ENCODE measurements at places on chromosomes 4 and X. TPM values are rescaled to one million over a fixed set of nuclear protein-coding genes. Genes with fewer than 3 reads are reported as not detected.

DNA sequence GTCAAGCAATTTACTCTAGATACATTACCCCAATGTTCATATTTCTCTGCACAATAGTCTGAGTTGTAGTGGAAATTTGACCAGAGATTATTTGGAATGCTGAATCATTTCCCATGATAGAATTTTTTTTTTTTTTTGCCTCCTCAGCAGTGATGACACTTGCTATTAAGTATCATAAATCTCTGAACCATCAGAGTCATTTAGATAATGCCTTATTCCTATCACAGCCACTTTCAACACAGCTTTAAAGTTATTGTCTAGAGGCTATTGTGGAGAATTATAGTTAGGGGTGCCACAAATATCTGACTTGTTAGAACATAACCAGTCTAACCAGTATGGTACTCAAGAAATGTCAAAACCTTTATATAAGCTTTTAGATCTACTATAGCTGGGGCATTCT is 79.8 kb downstream of the LCORL start:
- DNase-seq, result no peak

The ARX gene
- 0.76 TPM for polyA plus RNA-seq

DNA sequence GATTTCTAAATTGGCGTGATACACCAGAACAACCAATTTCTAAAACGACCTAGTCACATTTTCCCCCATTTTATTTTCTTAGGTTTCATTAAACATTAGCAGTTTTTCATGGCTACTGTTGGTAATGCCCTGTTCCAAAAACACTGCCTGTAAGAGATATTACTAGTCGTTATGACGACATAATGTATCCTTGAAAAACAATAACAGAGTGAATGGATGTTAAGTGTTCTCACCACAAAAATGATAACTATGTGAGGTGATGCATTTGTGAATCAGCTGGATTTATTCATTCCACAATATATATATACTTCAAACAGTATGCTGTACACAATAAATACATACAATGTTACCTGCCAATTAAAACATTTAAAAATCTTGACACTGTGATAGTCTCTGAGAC is 1147.6 kb upstream of the PCDH10 start:
- no peak for DNase-seq

The SMIM31 gene
- polyA plus RNA-seq, result 1.6 TPM

DNA sequence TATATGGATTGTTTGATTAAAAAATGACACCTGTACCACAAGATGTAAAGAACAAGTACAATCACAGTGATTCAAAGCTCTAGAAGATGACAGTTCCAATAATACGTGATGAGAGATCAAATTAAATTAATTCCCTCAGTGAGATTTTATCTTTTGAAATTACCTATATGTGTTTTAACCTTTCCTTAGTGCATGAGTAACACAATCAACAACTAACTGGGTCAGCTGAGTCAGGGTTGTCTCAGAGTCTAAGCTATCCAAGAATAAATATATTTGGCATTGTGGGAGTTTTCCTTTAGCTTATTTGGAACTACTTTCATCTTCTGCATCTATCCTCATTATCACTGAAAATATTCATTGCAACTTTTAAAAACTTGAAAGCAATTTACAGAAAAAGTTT is 162.8 kb downstream of the WDFY3 start:
- no peak for DNase-seq

- no peak for DNase-seq
Measured at GRCh38 chr4:89142691-89143669, 31.6 kb downstream of the TIGD2 start.

The SGMS2 gene
- polyA plus RNA-seq, result 4.3 TPM

The CMC4 gene
- polyA plus RNA-seq, result 22.1 TPM

- DNase-seq, result no peak
Measured at GRCh38 chrX:103927030-103927429, 35.4 kb upstream of the TMSB15B start.

DNA sequence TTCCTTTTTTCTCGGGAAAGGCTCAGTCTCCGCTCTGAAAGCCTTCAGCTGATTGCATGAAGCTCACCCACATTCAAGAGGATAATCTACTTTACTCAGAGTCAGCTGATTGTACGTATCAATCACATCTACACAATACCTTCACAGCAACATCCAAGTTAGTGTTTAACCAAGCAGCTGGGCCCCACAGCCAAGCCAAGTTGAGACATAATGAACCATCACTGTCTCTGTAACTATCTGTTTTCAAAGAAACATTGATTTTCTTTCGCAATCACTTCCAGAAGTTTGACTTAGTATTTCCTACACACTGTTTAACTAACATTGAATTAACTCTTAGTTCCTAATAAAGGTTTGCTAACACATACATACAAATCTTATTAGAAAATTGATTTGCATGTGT is 40.3 kb downstream of the RWDD4 start:
- no peak for DNase-seq

DNA sequence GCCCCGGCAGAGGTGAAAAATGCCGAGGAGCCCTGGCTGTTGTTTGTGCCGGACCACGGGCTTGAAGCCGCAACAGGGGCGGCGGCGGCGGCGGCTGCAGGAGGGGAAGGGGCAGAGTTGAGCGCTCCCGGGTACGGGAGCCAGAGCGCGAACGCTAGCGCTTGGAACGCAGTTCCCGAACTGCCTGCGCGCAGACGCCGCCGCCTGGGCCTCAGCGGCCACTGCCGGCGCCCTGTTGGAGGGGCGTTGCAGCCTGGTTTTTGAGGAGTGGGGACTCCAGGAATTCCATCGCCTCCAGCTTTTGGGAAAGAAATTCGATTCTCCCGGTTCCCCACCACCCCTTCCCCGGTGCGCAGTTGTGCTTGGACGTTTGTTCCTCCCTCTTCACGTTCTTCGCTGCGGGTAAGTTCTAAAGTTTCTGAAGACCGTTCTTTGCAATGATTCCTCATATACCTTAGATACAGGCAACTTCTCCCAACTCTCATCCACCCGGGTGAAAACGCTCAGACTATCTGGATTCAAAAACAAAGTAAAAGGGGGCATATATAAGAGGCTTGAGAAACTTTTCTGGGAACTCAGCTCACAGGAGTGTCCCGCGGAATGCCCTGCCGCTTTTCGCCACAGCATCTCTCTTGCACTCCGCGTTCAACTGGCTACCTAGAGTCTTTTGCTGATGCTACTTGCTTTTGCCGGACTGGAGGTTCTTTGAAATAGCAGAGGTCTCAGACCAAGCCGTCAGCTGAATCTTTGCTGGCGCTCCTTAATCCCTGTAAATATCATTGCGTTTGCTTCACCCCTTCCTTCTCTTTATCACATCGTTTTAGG is 1.0 kb downstream of the FAT4 start:
- DNase-seq, result peak; percentile 31

- DNase-seq, result no peak
Measured at GRCh38 chrX:153688071-153688470, 345 bp downstream of the SLC6A8 start.

The TRO gene
- polyA plus RNA-seq, result 5.0 TPM

GRCh38 chrX:100085846-100086245 is 324.2 kb downstream of the PCDH19 start:
- DNase-seq, result no peak

The EGF gene
- polyA plus RNA-seq, result 0.20 TPM

The GLOD5 gene
- 1.7 TPM for polyA plus RNA-seq

DNA sequence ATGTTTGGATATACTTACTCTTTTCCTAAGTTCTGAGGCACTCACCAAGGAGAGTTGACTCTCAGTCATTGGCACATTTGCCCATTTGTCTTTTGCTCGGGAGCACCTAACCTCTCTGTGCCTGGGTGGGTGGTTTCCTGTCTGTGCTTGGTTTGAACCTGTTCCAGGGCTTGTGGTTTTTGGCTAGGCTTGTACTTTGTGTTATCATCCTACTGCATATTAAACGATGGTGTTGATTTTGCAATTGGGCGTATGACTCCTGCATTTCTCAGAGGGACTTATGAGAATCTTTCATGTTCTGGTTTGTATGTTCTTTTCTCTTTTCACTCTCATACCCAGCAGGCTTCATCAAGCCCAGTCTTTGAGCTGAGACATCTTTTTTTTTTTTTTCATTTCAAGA is 161.7 kb downstream of the BTC start:
- peak; percentile 25 for DNase-seq

The GRPR gene
- not detected for polyA plus RNA-seq

- no peak for DNase-seq
Measured at GRCh38 chr4:183936047-183936446, 30.9 kb downstream of the STOX2 start.

- DNase-seq, result no peak
Measured at GRCh38 chrX:84205276-84205675, 17.3 kb upstream of the RPS6KA6 start.

- DNase-seq, result no peak
Measured at GRCh38 chr4:47617607-47618006, 132.5 kb downstream of the ATP10D start.

DNA sequence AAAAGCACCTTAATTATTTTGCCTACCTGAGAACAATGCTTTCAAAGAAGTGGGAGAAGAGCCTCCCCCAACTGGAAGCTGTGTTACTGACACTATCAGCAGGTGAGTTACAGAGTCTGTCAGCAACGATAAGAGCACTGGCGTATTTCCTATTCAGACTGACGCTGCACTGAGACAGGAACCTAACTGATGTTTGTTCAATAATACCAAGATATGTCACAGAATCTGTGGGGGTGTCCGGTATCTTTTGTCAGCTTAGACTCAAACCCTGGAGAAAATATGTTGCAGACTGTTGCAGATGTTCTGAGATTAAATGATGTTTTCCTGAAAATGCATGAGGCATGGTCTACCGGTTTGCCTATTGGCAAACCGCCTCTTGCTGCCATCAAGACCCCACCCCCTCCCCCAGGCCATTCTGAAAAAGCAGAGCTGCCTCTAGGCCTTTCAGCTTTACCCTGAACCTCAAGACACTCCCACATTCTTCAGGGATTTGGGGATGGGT is 115.2 kb upstream of the KIT start:
- no peak for DNase-seq

The HDX gene
- 0.19 TPM for polyA plus RNA-seq

DNA sequence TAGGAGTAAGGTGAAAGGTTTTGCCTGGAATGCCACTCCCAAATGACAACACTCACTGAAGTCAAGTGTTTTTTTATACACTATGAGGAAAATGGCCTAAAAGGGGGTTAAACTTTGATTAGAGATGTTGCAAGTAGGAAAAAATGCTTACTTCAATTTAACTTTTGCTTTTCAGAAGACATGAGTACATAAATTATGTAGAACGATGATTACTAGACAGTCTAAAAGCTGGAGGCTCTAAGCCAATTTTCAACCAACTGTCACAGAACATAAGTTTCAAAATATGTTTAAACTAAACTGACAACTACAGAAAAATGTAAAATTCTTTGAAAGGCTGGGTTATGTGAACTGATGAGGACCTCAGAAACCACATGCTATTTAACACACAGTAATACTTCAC is 83.4 kb downstream of the SHISA3 start:
- no peak for DNase-seq

The FGB gene
- not detected for polyA plus RNA-seq

- DNase-seq, result no peak
Measured at GRCh38 chrX:68086709-68087108, 346.6 kb downstream of the OPHN1 start.

GRCh38 chr4:26648260-26648659 is 64.4 kb downstream of the TBC1D19 start:
- no peak for DNase-seq

DNA sequence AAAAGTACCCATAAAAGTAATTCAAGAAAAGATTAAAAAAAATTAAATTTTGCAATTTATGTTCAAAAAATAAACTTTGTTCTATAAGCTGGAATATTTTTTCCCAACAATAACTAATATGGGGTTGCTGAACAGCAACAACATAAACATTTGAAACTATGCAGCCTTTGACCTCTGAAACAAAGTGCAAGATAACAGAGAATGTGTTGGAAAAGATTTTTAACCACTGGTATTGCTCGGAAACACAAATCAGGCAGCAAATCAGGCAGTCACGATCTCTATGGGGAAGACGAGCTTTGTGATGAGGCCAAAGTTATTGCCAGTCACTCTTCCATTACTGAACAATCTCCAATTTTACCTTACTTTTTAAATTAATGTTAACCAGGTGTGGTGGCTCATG is 332.1 kb downstream of the PABPC4L start:
- DNase-seq, result no peak

- peak; percentile 47 for DNase-seq
Measured at GRCh38 chr4:40283968-40284367, 51.2 kb upstream of the CHRNA9 start.

- no peak for DNase-seq
Measured at GRCh38 chr4:3736290-3736689, 29.9 kb upstream of the ADRA2C start.

DNA sequence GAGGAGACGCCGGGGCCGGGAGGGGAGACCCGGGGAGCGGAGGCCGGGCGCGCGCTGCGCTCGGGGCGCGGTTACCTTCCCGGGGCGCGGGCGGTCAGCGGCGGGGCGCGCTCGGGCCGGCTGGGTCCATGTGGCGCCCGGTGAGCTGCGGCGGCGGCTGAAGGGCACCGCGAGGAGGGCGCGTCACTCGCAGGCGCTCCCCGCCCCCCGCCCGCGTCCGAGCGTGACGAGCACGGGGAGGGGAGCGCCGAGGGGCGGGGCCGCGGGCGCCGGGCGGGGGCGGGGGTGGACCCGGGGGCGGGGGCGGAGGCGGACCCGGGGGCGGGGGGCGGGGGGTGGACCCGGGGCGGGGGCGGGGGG is at the start of gene CPLX1:
Gene CPLX1 (minus strand): TSS at position 159 of the 360 bp plus-strand sequence. CDS start 1,607 bp downstream, outside the sequence.
- DNase-seq, result peak; percentile 39

DNA sequence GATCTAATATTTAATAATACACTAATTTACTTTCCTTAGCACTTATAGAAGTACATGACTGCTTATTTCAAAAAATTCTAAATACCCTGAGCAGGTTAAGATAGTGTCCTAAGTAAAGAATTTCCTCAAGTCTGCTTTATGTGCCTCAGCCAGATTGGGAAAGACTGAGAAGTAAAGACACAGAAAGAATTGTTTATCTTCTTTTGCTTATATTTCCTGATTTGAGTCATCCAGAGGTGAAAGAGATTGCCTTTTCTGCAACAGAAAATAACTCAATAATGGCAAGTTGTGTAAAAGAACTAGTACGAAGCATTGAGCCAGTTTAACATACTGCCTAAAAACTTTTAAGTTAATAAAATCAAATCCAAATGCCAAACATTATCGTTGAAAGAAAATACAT is 45.0 kb downstream of the NAF1 start:
- no peak for DNase-seq

The IRF2 gene
- 20.4 TPM for polyA plus RNA-seq

The XAGE1A gene
- polyA plus RNA-seq, result not detected

The NLGN3 gene
- polyA plus RNA-seq, result 0.12 TPM

The SORCS2 gene
- 0.20 TPM for polyA plus RNA-seq

- no peak for DNase-seq
Measured at GRCh38 chrX:99719140-99719539, 690.9 kb downstream of the PCDH19 start.

The CLNK gene
- polyA plus RNA-seq, result 0.15 TPM

The KCTD8 gene
- polyA plus RNA-seq, result 1.5 TPM

GRCh38 chr4:81562093-81562492 is 90.4 kb upstream of the RASGEF1B start:
- DNase-seq, result peak; percentile 57

All from stomach (tissue), 19 donors.